ENCODE measurements at places on chromosomes 2 and 18. TPM values are rescaled to one million over a fixed set of nuclear protein-coding genes. Genes with fewer than 3 reads are reported as not detected.

REEP1 gene
- 0.23 TPM for total RNA-seq

AMER3 gene
- total RNA-seq = not detected

MERTK gene
- not detected for total RNA-seq

AGXT gene
- not detected for total RNA-seq

DNA sequence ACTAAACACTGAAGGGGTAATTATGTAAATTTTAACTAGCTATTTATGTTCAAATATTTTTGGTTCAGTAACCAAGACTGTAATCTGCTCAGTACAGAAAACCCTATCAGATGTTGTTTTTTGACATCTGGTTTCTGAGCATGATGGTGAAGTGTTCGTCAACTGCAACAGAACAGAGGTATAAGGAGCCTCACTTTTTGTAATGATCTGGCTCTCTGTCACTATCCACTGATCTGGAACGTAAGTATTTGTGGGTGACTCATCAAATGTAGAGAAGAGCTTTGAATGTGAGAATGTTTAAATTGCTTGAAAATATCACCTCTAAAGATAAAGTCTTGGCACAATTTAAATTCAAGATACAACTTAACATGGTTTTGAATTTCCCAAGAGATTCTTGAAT lies 213.6 kb upstream of the FAM98A start:
- H3K4me3 ChIP-seq = no peak overlapping the region
- DNase-seq = no peak
- H3K27me3 ChIP-seq = no peaks in the 10 kb centered on the region
- no peaks in the 10 kb centered on the region for H3K4me1 ChIP-seq
- H3K27ac ChIP-seq = no peak overlapping the region

- no peak overlapping the region for H3K4me3 ChIP-seq
- DNase-seq = no peak
- H3K27ac ChIP-seq = no peak overlapping the region
- peaks cover 16% of the 10 kb centered on the region for H3K4me1 ChIP-seq
- peaks cover 28% of the 10 kb centered on the region for H3K27me3 ChIP-seq
- H3K36me3 ChIP-seq = no peaks in the 10 kb centered on the region
Observed at GRCh38 chr2:179857236-179857635, 4.2 kb downstream of the ZNF385B start.

DNA sequence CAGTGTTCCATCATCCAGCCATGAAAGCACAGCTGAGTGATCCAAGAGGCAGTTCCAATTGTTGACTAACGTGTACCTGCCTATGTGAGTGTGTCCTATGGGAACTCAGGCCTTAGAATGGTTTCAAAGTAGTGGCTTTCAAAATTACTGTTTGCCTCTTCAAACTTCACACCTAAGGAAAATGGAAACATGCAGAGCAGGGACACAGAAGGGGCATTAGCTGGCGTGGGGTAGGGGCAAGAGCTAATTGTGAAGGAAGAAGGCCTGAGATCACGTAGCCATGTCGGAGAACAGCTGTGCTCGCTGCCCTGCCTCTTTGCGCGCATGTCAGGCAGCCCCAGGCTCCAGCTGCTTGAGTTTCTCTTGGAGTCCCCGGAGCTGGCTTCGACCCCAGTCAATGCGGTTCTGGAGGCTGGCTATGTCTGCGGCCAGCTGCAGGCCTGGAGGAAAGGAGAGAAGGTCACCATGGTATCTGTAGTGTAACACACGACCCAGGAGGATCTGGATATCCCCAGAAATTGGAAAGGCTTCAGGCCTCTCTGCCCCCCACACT lies 3.8 kb upstream of the IMP4 start:
- H3K4me3 ChIP-seq = no peak overlapping the region
- no peak overlapping the region for H3K27ac ChIP-seq

GRCh38 chr2:239904496-239904895 lies 120.6 kb downstream of the NDUFA10 start:
- no peaks in the 10 kb centered on the region for H3K36me3 ChIP-seq
- H3K27ac ChIP-seq = no peak overlapping the region
- DNase-seq = no peak
- H3K4me1 ChIP-seq = no peaks in the 10 kb centered on the region
- H3K27me3 ChIP-seq = peaks cover 20% of the 10 kb centered on the region
- no peak overlapping the region for H3K4me3 ChIP-seq

- H3K27ac ChIP-seq = no peak overlapping the region
- H3K4me1 ChIP-seq = peaks cover 44% of the 10 kb centered on the region
- peaks cover 4% of the 10 kb centered on the region for H3K27me3 ChIP-seq
- H3K36me3 ChIP-seq = no peaks in the 10 kb centered on the region
- DNase-seq = no peak
- no peak overlapping the region for H3K4me3 ChIP-seq
Observed at GRCh38 chr2:105737980-105738657, 6.6 kb upstream of the NCK2 start.
